ENCODE measurements at places on chromosomes 6 and 20.

- DNase-seq, result no peak
Measured at GRCh38 chr20:17622086-17622850, 52.4 kb downstream of the DSTN start.

GRCh38 chr6:88814909-88815308 lies 148.5 kb downstream of the RNGTT start:
- DNase-seq, result no peak

DNA sequence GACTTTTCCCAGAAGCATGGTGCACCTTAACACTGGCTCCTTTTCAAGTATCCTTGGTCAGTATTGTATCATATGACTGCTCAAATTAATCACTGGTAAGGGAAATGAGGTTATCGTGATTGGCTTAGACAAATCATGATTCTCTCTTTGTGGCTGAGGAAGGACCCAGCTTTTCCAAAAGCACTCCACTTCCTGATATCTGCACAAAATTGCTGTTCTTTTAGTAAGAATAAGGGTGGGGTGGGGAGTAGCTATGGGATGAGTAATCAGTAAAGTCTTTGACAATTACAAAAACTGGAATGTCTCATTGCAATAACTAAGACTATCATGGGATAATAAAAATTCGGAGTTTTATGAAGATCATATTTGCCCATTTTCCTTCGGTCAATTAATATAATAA lies 9.0 kb upstream of the RIPPLY2 start:
- DNase-seq, result no peak

DNA sequence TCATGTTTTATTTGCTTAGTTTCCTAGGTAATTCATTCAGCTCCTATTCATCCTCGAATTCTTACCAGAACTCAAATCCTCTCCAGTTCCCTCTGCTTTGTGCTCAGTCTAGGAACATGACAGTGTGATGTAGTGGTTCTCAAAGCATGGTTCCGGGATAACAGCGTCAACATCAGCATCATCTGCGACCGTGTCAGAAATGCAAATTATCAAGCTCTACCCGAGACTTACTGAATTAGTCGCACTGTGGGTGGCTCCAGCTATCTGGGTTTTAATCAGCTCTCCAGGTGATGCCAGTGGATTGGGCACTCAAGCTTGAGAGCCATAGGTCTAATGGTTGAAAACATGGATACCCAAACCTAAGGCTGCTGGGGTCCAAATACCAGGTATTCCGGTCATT lies 7.7 kb upstream of the STK35 start:
- DNase-seq, result no peak

GRCh38 chr6:38012573-38012972 lies 193.0 kb downstream of the ZFAND3 start:
- DNase-seq, result peak; percentile 46

DNA sequence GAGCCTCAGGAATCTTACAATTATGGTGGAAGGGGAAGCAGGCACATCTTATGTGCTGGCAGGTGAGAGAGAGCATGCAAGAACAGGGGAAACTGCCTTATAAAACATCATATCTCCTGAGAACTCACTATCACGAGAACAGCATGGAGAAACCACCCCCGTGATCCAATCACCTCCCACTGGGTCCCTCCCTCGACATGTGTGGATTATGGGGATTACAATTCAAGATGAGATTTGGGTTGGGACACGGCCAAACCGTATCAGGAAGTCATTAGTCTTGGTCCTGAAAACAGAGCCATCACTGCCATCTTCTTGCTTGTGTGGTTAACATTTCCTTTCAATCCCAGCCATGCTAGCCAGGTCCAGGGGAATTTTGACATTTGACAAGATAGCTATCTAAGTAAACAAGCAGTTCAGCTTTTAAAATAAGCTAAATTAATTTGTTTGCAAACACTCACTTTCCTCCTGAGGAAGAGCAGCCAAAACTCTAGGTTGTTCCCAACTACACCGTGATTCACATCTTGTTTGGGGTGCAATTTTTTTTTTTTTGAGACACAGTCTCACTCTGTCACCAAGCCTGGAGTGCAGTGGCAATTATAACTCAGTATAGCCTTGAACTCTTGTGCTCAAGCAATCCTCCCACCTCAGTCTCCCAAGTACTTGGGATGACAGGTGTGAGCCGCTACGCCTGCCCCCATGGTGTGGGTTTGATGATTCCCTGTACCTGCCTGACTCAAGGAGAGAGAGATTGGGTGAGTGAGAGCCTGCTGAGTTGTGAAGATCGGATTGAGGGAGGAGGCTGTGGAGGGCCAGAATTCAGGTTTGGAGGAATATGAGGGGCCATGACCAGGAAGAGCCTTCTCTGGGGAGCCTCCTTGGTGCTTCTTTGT lies 13.0 kb upstream of the PPP1R14C start:
- DNase-seq, result no peak

DNA sequence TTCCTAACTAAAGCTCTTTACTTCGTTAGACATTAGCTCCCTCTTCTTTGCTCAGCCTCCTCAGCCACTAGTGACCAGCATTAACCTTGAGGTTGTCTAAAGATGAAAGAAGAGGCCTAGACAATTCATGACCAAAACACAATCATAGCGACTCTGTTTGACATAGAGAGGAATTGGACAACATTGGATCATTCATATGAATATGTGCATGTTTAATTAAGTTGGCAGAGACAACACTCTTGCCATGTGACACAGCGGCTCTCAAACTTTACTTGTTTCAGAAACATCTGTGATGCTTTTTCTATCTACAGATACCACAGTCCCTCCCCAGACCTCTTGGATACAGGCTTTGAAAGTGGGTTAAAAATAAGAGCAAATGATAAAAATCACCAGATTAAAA lies 81.7 kb downstream of the LINC00237 start:
- no peak for DNase-seq

- DNase-seq, result no peak
Measured at GRCh38 chr6:15689586-15690482, 27.0 kb upstream of the DTNBP1 start.

- no peak for DNase-seq
Measured at GRCh38 chr6:133040094-133040802, 200.9 kb upstream of the EYA4 start.

DNA sequence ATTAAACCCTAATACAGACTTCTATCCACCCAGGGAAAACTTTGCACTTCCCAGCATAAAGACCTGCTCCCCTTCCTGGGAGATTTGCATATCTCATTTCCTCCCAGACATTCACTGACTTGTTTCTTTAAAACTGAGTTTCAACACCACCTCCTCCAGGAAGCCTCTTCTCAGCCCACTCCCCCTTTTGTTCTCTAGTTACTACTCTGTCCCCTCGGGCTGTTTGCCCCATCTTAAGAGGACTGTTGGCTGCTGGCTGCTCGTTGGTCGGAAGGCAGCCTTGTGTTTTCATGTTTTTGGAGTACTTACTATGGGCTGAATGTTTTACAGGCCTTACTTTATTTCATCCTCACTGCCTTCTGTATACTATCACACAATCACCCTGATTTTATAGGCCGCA lies 6.6 kb downstream of the ARHGAP40 start:
- DNase-seq, result no peak

GRCh38 chr6:41050536-41050935 lies 2.5 kb upstream of the APOBEC2 start:
- DNase-seq, result no peak

GRCh38 chr20:16747291-16747811 lies 807 bp upstream of the OTOR start:
- no peak for DNase-seq

DNA sequence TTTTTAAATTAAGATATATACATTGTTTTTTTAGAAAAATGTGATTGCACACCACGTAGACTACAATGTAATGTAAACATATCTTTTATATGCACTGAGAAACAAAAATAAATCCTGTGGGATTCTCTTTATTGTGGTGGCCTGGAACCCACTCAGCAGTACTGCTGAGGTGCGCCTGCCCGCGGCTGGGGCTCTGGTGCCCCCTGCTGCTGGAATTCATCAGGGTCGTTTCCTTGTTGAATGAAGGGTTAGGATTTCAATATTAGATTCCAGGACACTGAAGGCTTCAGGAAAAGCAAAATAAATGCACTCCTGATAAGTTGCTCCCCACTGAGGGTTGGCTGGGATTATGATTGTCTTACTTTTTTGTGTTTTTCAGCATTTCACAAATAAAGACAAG lies 175.8 kb upstream of the GGTLC1 start:
- DNase-seq, result no peak

- no peak for DNase-seq
Measured at GRCh38 chr20:38847840-38848239, 42.3 kb downstream of the PPP1R16B start.

DNA sequence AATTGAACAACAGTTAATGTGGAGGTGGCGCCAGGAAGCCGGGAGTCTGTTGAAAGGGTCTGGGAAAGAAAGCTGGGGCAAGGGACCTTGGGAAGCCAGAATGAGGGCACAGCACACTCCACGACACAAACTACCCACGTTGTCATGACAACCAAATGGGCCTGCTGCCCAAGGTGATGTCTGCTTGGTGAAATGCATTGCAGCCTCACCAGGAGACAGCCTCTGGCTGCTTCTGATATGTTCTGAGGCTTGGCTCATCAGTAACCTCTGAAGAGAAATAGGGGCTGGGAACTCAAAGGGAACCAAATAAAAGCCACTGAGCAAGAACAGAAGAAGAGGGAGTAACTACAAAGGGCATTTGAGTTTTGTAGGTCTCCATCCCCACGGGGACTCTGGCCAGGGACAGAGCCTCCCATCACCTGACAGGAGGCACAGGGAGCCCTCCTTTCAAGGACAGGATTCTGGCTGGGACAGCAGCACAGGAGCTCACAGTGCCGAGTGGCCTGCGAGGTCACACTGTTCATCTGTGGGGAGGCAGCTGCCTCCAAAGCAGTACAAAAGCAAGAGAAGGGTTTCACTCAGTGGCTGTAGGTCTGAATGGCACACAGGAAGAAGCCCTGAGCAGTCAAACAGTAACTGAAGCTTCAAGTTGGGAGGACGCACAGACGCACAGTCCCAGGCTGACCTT lies 44.6 kb upstream of the KCNK16 start:
- DNase-seq, result no peak

DNA sequence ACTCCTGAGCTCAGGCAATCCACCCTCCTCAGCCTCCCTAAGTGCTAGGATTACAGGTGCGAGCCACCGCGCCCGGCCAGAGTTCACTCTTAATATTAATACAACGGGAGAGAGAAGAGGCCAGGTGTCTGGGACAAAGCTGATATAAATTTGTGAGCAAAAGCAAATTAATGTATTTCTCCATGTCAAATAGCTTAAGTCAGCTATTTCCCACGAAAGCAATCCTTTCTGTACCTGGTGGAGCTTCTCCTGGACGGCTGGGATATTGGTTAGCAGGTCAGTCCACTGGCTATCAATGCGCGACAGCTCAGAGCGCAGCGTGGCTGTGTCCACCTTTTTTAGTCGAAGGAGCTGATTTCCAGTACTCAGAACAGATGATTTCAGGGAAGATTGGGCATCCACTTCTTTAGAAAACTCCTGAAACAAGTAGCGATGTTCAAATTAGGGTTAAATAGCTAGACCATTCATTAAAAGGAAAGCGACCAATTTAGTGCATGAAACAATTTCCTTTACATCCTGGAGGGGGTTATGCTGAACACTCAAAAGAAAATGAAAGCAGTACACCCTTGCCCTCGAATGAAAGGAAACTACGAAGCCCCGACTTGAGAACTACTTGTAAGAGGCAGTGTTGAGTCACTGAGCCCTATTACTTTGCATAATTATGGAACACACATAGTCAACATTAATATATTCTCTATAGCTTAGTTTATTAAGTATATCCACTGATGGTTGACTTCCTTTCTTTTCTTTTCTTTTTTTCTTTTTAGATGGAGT lies 403.4 kb downstream of the SYNE1 start:
- DNase-seq, result no peak

DNA sequence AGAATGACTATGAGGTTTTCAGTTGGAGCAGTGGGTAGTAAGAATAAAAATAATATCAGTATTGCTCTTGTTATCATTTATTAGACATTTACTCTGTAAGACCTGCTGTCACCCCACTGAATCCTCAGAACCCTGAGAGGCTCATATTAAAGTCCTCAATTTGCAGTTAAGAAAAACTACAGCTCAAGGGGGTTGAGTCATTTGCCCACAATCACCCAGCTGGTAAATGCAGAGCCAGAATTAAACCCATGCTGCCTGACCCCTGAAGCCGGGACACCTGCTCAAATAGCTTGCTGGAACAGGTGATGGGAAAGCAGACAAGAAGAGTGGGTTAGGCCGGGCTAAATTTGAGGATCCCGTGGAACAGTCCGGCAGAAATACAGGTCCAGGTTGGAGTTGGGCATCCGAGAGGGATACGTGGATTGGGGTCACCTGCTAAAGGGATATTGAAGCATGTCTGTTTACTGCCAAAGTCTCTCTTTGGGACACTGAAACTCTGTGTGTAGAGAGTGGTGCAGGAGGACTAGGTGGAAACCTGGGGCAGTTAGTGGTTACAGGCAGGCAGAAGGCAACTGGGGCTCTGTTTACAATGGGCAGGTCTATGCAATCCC lies 344.1 kb downstream of the CDC5L start:
- DNase-seq, result no peak

DNA sequence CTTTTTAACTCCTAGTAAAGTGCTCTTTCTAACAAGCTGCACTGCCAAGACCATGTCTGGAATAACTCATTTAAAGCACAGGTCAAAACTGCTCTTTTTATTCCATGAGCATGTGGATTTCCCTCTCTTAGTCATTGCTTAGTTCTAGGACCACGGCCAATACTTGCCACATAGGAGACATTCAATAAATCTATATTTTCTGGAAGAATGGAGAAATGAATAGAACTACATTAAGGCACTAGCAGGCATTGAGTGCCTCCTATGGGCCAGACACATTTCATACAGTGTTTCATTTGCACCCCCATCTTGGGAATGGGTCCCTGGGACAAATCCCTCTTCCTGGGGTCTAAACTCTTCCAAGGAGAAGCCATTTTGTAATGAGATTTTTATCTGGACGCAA lies 552.8 kb upstream of the CITED2 start:
- DNase-seq, result no peak

DNA sequence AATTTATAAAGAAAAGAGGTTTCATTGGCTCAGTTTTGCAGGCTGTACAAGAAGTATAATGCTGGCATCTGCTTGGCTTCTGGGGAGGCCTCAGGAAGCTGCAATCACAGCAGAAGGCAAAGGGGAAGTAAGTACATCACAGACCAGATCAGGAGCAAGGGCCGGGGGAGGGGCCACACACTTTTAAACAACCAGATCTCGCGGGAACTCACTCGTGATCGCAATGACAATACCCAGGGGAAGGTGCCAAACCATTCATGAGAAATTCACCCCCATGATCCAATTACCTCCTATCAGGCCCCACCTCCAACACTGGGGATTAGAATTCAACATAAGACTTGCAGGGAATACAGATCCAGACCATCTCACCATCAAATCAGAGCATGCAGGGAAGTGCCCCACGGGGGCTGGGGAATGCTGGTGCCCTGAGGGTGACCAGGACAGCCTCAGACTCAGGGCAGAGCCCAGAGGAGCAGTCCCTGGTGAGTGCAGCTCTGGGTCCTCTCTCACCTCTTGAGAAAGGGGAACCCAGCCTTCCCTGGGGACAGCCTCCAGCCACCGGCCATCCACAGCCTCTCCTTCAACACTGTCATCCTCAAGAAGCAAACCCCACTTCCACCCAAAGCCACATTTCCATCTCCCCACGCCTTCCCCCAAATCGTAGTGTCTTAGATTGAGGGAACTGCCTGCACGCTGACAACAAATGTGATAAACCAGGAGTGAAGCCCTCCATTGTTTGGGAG lies 80.7 kb downstream of the ANKRD60 start:
- DNase-seq, result no peak

GRCh38 chr6:40164345-40164755 lies 230.1 kb upstream of the MOCS1 start:
- no peak for DNase-seq

- DNase-seq, result no peak
Measured at GRCh38 chr20:59721386-59721785, 117.0 kb downstream of the PHACTR3 start.

Data from GM18507 (cell line).